Subcutaneous adipose tissue (tissue), 4 donors: ENCODE measurements at places on chromosomes 7 and 10. TPM values are rescaled to one million over a fixed set of nuclear protein-coding genes. Genes with fewer than 3 reads are reported as not detected.

The PIK3AP1 gene
- total RNA-seq, result 21.0 TPM

The UBE3C gene
- total RNA-seq, result 64.1 TPM

The CYP3A5 gene
- 191 TPM for total RNA-seq

The ADIRF gene
- 1,405 TPM for total RNA-seq

The ACHE gene
- 0.68 TPM for total RNA-seq
